ENCODE measurements at places on chromosomes 13 and 19.

DNA sequence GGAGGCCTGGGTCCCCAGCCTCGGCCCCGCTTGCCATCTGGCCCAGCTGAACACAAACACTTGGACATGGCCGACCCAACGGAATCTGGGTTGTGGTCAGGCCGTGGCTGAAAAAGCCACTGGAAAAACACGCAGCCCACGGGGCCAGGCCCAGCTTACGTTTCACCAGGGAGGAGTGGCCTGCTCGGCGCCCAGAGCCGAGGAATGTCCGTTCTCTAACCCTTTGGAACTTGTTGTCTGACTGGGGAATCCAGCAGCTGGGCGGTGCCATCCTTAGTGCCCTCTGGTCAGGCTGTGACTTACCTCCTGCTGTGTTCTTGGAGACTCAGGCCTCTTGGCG, 13.8 kb downstream of the CILP2 start:
- H3K4me3 ChIP-seq = no peak overlapping the region
- H3K27me3 ChIP-seq = peaks cover 15% of the 10 kb centered on the region

- H3K27me3 ChIP-seq = no peaks in the 10 kb centered on the region
- H3K27ac ChIP-seq = no peak overlapping the region
- H3K4me3 ChIP-seq = no peak overlapping the region
These were observed 17.6 kb downstream of the ZNF121 start for GRCh38 chr19:9566729-9567128.

DNA sequence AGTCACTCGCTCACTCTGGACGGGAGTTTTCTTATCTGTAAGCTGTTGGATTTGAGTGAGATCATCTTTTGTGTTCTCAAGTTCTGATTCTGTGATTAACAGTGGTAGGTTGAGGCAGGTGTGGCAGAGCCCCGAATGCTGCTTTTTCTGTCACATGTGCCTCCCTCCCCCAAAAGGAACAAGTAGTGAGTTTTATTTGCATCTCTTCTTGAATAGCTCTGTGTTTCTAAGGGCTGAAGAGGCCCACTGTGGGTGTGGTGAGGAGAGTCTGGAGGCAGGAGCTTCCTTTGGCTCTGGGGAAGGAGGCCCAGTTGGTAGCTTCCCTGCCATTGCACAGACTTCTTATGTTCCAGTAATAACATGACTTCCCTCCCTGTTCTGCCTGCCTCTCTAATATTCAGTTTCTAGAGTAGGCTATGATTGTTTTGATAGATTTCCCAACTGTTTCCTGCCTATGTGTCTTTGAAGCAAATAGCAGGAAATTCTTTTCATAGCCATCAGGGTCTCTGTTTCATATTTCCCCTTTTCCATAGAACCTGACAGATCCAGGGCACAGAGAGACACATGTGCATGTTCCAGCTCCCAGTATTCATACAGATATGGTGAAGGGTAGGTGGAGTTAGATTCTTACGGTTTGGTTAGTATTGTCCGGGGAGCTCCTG, 23.9 kb upstream of the CXCL17 start:
- peak overlapping the region; percentile 92 for H3K27ac ChIP-seq
- no peaks in the 10 kb centered on the region for H3K36me3 ChIP-seq
- H3K27me3 ChIP-seq = no peaks in the 10 kb centered on the region
- peaks cover 46% of the 10 kb centered on the region for H3K4me1 ChIP-seq
- DNase-seq = no peak

DNA sequence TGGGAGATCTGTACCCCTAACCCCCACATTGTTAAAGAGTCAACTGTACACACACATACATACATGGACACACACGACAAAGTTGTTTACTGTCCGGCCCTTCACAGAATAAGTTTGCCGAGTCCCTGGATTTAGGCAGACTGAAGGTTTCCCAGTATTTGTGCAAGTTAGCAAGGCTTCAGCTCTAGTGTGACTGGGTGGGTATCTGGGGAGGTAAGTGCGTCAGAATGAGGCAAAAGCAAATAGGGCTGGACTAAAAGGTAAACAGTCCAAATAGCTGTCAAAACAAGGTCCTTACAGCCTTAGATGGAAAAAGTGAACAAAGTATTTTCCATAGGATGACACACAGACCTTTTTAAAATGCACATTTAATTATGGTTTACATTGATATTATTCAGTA, 228.4 kb upstream of the UFM1 start:
- peaks cover 2% of the 10 kb centered on the region for H3K4me1 ChIP-seq
- no peaks in the 10 kb centered on the region for H3K27me3 ChIP-seq
- no peak overlapping the region for H3K4me3 ChIP-seq
- DNase-seq = no peak
- H3K27ac ChIP-seq = no peak overlapping the region
- H3K36me3 ChIP-seq = no peaks in the 10 kb centered on the region

- H3K4me1 ChIP-seq = peaks cover 24% of the 10 kb centered on the region
- peak overlapping the region; percentile 97 for H3K27ac ChIP-seq
- H3K4me3 ChIP-seq = no peak overlapping the region
- peaks cover 16% of the 10 kb centered on the region for H3K36me3 ChIP-seq
- peak; percentile 9 for DNase-seq
These were observed 4.1 kb downstream of the POP4 start for GRCh38 chr19:29610213-29610573.

- no peaks in the 10 kb centered on the region for H3K36me3 ChIP-seq
- no peak overlapping the region for H3K27ac ChIP-seq
- no peak overlapping the region for H3K4me3 ChIP-seq
- peaks cover 6% of the 10 kb centered on the region for H3K4me1 ChIP-seq
- DNase-seq = no peak
These were observed 5.5 kb upstream of the ENOX1 start for GRCh38 chr13:43792076-43792881.

GRCh38 chr13:19601749-19602725, 31.4 kb upstream of the MPHOSPH8 start:
- DNase-seq = peak; percentile 21
- H3K4me3 ChIP-seq = peak overlapping the region; percentile 79
- peaks cover 27% of the 10 kb centered on the region for H3K36me3 ChIP-seq
- H3K4me1 ChIP-seq = peaks cover 5% of the 10 kb centered on the region
- peaks cover 79% of the 10 kb centered on the region for H3K27me3 ChIP-seq

- no peak for DNase-seq
- H3K4me3 ChIP-seq = peak overlapping the region; percentile 58
- H3K4me1 ChIP-seq = peaks cover 32% of the 10 kb centered on the region
- peak overlapping the region; percentile 94 for H3K27ac ChIP-seq
These were observed 1.8 kb downstream of the ZNF460 start for GRCh38 chr19:57282011-57282643.

- H3K4me3 ChIP-seq = peak overlapping the region; percentile 60
- peaks cover 11% of the 10 kb centered on the region for H3K27me3 ChIP-seq
- H3K27ac ChIP-seq = no peak overlapping the region
- no peaks in the 10 kb centered on the region for H3K36me3 ChIP-seq
- H3K4me1 ChIP-seq = no peaks in the 10 kb centered on the region
These were observed 327.7 kb downstream of the ZNF536 start for GRCh38 chr19:30699871-30700280.

DNA sequence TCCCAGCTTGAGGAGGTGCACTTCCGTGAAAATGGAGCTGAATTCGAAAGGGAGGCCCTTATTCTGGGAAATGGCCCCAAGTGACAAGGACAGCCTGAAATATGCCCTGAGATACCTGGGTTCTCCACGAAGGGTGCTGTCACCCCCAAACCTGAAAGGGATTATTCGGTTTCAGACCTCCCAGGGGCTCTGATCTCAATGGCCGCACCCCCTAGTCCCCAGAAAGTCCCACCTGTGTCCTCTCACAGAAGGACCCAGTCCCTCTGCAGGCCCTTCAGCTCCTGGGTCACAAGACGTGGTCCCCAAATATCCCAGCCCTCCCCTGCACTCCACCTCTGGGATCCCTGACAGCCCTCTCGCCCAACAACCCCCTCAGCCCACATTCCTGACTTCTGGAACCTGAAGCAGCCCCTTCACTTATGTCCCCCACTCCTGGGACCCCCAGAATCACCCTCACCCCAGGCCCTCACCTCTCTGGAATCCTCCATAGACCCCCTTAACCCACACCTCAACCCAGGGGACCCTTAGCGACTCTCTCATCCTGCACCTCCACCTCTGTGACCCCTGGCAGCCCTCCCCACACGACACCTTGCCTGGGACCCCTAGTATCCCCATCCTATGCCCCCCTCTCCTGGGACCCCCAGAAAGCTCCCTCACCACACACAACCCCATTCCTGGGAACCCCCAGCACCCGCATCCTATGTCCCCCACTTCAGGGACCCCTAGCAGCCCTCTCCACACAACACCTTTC, 606 bp downstream of the SYNGR4 start:
- H3K4me1 ChIP-seq = peaks cover 15% of the 10 kb centered on the region
- peaks cover 1% of the 10 kb centered on the region for H3K36me3 ChIP-seq
- no peak for DNase-seq
